KBM-7 (cell line): ENCODE measurements at places on chromosomes 5 and 9.

DNA sequence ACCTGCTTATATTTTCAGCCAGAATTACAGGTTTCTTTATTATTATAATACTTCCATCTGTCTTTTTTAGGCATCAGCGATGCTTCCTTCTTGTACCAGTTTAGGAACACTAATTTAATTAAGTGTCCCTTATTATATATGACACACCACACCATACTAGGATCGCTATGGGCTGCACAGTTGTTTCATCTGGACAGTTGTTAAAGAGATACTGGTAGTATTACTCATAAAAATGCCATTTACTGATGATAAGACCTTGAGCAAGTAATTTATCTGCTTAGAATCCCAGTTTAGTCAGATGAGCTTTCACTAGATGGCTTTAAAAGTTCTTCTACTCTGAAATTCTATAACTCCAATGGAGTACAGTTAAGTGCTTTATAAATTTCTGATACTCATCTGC, 17.1 kb downstream of the ARSK start:
- no peak for DNase-seq

DNA sequence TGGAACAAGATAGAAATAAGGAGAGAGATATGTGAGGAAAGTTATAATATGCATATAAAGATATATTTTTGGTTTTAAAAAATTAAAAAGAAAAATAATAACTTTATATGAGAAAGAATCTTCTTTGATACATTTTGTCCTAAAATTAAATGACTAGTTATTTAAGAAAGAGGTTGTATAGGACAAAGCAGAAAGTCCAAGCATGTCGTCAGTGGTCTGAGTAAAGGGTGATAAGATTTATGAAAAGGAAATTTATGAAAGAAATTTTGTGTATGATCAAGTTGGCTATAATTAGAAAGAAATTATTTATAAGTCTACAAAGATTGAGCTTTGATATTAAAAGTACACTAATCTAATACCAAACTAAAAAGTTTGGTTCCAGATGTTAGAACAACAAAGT, 32.0 kb downstream of the GTF3C4 start:
- no peak for DNase-seq

GRCh38 chr5:1008451-1009358, at the start of gene NKD2:
NKD2 (plus strand) TSS chr5:1008802; CDS start chr5:1009058, 256 bp downstream.
- peak; percentile 48 for DNase-seq

DNA sequence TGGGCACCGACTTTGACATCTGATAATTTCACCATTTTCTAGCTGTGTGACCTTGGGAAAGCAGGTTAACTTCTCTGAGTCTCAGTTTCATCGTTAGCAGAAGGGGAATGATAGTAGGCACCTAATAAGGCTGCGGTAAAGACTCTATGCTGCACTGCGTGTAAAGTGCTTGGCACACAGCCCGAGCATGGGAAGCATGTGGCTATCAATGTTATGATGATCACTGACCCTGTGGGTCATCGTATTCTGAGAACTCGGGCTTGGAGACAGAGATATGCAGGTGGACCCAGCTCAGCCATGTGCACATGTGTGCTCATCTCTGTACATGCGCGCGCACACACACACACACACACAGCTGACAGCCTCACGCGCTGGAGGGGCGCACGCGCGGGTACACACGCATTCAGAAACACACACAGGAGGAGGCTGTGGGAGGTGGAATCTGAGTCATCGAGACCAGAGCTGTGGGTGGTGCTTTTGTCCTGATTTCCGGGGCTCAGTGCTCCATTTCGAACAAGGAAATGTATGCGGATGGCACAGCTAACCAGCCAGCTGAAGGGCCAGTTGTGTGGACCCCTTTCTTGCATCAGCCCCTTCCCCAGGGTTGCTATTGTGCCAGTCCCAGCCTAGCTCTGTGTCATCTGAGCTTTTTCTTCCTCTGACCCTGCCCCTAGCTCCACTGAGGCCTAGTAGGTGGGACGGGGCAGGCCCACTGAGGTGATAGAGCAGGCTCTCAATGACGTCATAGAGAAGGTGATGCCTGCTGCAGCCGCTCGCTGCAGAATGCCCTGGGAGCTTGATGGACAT, 11.1 kb upstream of the ARAP3 start:
- DNase-seq, result no peak

DNA sequence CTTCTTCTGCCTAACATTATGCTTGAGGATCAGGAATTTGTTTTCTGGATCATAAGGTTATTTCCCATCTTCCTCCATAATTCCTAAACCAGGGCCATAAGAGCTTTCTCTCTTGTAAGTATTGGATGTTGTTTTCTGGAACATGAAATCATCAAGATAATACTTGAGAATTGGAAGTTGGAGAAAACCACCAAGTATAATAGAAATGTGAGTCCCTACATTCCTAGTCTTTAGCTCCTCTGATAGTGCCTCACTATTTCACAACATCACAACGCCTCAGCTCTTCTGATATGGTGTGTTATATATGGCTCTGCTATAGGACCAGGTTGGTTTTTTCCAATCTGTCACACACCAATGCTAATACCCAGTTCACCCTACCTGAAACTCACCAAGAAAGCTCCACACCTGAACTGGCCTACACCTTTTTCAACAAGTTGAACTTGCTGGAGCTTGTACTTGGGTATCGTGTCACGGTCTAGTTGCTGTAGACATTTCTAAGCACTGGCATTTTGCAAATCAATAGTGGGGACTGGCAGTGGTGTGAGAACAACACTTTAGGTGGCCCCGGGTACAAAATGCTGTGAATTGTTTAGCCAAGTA, 141.1 kb downstream of the ACTBL2 start:
- DNase-seq, result no peak

GRCh38 chr5:119070578-119070827, 384 bp upstream of the DMXL1 start:
- DNase-seq, result no peak
